Central memory CD4-positive, alpha-beta T cell (primary cell): ENCODE measurements at places on chromosomes 7 and 10.

DNA sequence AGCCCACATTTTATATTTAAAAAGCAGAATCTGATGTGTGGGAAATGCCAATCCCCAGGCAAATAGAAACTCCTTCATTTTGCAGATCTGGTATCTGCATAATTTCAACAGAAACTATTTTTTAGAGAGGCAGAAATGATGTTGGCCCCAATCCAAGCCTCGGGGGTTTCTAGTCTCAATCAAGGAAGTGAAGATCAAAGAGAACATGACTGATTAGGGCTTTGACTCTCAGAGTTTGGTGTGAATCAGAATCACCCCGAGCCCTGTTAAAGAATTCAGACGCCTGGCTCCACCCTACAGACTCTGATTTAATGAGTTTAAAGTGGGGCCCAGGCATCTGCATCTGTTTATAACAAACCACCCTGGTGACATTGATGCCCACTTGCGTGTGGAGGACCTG lies 36.7 kb upstream of the UBE2H start:
- peak; percentile 6 for DNase-seq

GRCh38 chr10:77702166-77702565 lies 64.6 kb upstream of the KCNMA1 start:
- DNase-seq: no peak

GRCh38 chr7:47672977-47673381 lies 91.1 kb upstream of the TNS3 start:
- no peak for DNase-seq

GRCh38 chr7:2138146-2138765 lies 94.5 kb downstream of the MAD1L1 start:
- DNase-seq: peak; percentile 25

DNA sequence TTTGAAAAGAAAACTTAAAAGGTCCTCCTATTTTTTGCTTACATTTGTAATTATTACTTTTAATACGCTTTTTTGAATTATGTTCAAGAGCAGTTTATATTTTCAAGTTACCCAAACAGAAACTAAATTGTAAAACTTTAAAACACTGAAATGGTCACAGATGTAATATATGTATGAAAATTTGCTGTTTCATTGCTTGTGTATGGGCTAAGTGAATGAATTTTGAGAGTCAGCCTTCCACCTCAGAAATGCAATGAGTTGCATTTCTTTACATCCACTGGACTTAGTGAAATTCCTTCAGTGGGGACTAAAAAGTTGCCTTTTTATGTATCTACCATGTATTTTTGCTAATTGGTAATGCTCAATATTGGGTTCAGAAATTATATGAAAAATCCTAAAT lies 1.6 kb downstream of the VPS26A start:
- DNase-seq: no peak
